ENCODE measurements at places on chromosomes 3 and 15.
A peak's percentile ranks its signal among the peaks of the same experiment; 100 is the strongest.

DNA sequence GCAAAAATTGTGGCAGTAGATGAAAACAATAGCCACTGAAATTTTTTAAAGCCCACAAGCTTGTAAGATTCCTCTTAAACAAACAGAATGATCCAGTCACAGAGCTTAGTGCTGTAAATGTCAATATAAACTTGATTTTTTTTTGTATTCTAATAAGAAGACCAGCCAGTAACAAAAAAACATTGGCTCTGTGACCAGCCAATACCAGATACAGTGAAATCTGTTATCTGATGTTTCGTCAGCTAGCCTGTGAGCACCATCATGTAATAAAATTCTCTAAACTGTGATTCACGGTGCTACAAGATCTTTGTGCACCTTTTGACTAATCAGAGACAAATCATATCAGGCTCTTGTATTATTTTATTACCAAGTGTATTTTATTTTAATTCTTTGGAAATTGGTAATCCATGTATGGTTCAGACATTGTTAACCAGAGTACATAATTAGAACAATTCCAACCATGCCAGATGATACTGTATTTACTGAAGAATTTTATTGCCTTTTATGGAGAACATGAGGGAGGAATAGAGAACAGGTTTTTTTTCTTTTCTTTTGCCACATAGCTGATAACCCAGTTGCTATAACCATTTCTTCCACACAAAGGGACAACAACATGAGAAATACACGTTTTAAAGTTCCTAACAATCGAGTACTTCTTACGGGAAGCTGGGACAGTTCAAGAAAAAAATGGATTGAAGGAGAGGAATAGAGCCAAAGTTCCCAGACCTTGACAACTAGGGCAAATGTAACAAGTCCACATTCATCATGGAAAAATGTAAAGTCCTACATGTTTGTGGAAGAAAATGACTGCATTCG lies 71.9 kb downstream of the FILIP1L start:
- DNase-seq, result peak; percentile 68

- no peak for DNase-seq
These were observed 4.8 kb upstream of the NR2F2 start for GRCh38 chr15:96325541-96326327.

DNA sequence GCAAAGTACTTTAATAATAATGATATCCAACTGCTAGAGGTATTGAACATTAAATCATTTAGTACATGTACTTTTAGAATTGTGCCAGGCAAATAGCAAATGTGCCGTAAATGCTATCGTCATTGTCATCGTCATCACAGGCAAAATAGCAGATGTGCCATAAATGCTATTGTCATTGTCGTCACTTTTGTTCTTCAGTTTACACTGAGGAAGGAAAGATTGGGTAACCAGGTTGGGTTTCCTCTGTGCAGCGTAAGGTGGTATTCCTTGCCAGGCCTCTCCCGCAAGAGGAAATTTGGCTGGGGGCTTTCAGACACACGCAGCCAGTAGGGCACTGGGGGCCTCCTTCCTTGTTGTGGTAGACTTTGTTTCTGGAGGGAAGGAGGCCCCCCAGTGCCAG lies 26.4 kb downstream of the ABHD17C start:
- DNase-seq, result no peak

- DNase-seq, result no peak
These were observed 112.4 kb upstream of the ALDH1A3 start for GRCh38 chr15:100767001-100767825.

GRCh38 chr15:92822216-92823144 lies 77.6 kb upstream of the CHD2 start:
- DNase-seq, result no peak

DNA sequence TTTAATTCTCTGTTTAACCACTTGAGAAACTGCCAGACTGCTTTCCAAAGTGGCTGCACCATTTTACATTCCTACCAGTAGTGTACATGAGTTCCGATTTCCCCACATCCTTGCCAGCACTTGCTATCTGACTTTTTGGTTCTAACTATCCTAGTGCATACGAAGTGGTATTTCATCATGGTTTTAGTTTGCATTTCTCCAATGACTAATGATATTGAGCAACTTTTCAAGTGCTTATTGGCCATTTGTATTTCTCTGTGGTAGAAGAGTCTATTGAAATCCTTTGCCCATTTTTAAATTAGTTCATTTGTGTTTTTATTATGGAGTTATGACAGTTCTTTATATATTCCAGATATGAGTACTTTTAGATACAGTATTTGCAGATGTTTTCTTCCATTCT lies 247.8 kb downstream of the GABRB3 start:
- no peak for DNase-seq

DNA sequence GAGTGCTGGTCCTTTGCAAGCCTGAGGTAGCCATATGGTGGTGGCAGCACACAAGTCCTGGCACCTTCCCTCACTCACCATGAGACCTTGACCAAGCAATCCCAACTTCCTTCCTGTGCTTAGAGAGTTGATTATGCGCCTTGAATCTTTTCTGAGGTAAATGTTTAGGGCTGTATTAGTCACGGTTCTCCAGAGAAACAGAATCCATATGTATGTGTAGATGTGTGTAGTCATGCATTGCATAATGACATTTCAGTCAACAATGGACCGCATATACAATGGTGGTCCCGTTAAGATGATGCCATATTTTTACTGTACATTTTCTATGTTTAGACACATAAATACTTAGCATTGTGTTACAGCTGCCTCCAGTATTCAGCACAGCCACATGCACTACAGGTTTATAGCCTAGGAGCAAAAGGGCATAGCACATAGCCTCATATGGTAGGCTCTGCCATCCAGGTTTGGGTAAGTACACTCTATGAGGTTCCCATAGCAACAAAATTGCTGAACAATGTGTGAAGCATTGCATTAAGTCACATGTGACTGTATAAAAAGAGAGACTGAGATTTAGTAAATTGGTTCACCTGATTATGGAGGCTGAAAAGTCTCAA lies 20.2 kb upstream of the NUP210 start:
- DNase-seq, result no peak
